ENCODE measurements at places on chromosomes 1 and 21.

DNA sequence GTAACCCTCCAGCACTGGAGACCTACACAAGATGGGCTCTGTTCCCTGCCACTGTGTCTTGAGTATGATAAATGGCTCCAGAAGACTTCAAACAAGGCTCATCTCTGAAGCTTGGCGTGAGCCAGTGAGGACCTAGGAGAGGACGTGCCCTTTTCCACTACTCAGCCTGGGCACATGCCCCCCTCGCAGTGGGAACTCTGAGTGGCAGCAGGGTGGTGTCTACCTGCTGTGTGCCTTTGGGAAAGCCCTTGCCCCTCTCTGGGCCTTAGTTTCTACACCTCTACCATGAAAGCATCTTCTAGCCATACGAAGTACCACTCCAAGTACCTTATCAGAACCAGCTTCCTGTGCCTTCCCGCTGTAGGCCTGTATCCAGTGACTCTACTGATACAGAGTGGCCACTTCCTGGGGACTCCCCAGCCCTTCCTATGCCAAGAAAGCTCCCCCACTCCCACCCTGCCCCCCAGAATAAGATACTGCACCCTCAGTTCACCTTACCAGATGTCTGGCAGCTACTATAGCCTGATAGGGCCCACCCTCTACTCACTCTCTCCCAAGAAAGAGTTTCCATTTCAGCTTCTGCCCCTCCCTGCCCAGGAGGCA, 3.1 kb upstream of the MOB3C start:
- DNase-seq, result no peak

DNA sequence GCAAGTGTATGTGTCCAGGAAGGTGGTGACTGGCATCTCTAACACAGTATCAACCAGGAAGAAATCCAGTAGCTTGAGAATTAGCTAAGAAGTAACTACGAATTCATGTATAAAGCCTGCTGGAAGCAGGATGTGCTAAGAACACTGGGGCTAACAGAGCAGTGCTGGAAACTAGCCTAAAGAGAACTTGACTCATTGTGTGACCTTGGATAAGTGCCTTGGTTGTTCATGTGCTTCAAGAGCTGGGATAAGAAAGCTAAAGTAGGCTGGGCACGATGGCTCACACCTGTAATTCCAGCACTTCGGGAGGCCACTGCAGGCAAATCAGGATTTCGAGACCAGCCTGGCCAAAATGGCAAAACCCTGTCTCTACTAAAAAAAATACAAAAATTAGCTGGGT, 186.9 kb downstream of the RRAGC start:
- DNase-seq, result no peak

GRCh38 chr1:87842156-87842555, 513.5 kb downstream of the LMO4 start:
- DNase-seq, result no peak

- no peak for DNase-seq
These were observed 1348.0 kb downstream of the MRPL39 start for GRCh38 chr21:24259241-24259640.

GRCh38 chr1:7356079-7356478, 415.0 kb upstream of the VAMP3 start:
- no peak for DNase-seq

DNA sequence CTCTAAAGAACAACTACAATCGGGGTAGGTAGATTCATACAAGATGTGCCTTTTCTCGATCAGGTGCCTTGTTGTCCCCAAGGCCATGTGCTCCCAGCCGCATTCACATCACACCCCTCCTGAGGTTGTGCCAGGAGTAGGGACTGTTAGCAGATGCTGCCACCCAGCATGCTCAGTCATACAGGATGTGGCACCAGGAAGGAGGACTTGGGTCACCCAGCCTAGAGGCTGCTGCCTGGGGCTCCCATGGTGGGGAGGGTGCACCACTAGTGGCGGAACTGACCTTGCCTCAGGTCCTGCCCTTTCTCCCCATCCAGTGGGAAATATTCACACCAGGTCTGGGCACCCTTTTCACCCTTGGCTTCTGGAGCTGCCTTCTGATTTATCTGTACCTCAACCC, 8.3 kb downstream of the TEX35 start:
- no peak for DNase-seq

DNA sequence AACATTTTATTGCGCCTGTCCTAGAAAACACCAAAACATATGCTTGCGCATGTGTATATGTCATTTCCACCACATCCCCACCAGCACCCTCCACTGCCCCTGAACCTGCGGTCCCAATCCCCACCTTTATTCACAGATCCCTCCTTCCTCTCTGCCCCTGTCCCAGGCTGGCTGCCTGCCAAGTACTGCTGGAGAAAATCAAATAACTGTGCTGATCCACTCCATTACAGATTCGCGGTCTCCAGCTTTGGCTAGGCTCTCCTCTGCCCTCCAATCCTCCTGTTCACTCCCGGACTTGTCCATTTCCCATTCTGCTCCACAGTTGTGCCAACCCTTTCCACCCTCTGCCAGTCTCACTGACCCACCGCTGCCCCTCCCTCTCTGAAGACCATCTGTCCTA, 59.3 kb upstream of the GJB5 start:
- no peak for DNase-seq

GRCh38 chr21:23801292-23801691, 1806.0 kb downstream of the MRPL39 start:
- no peak for DNase-seq

- no peak for DNase-seq
These were observed 37.9 kb upstream of the PTPRF start for GRCh38 chr1:43492826-43493225.

GRCh38 chr1:49541096-49541752, 482.5 kb downstream of the AGBL4 start:
- DNase-seq, result no peak

DNA sequence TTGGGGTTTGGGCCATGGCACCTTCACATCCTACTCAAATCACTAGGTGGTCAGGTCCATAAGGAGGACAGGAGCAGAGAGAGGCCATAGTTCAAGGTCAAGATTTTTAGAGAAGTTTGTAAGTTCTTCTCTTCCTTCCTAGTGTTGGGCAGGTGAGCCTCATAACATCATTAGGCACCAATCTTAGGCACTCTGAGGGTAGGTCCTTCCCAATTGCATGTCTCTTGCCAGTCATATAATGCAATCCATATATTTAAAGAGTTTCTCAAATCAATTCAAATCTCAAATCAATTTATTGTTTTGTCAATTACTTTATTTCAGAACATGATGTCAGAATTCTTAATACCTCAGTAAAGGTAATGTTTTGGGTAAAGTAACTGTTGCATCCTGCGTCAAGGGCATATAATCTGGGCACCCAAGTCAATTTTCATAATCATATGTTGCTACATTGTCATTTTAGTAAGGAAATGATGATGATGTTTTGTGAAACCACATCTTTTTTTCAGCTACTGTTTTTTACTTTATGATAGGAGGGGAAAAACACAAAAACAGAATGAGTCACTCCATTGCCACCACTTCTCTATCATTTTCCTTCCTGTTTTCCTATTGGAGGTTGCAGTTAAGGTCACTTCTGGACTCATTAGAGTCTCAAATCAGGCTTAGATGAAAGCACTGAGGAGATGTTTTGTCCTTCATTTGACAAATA, 122.7 kb downstream of the UCHL5 start:
- no peak for DNase-seq

GRCh38 chr1:161226320-161226711, 456 bp downstream of the TOMM40L start:
- DNase-seq, result no peak

DNA sequence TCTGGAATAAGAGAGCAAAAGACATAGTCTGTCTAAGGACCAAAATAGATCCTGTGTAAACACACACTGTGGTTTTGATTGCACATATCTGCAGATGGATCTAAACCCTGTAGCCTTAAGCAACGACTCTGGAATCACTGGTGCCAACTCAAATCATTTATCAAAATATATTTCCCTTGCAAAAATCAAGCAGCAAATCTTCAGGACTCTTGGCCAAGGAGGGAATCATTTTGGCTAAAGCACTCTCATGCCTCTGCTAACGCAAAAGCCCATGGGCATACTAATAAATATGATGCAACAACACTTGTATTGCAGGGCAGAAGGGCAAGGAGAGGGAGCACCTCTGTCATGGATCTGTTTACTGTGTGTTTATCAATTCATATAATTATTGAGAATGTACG, 155.4 kb upstream of the DUSP10 start:
- no peak for DNase-seq

GRCh38 chr1:169112241-169112640, 5.8 kb downstream of the ATP1B1 start:
- DNase-seq, result no peak

DNA sequence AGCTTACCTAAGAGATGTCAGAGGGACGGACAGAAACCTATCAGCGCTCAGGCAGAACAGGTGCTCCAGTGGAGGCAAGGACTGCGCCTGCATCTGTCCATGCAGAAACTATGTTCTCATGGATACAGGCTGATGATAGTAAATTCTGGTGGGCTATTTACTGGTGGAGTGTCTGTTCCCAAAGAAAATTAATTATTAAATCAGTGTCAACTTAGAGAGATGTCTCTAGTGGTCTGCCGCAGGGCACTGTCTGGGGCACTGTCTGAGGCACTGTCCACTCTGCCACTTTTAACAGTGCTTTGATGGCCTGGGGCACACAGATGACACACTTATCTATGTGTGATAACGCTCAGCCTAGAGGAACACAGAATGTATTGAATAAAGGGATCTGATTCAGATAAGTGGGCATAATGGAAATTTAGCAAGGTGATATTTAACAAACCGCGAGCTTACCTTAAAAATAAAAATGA, 148.1 kb downstream of the RGS7 start:
- DNase-seq, result no peak

- DNase-seq, result no peak
These were observed 215.5 kb downstream of the KCNJ6 start for GRCh38 chr21:37700641-37701202.

GRCh38 chr1:161702250-161702649, 4.8 kb upstream of the FCRLA start:
- no peak for DNase-seq

DNA sequence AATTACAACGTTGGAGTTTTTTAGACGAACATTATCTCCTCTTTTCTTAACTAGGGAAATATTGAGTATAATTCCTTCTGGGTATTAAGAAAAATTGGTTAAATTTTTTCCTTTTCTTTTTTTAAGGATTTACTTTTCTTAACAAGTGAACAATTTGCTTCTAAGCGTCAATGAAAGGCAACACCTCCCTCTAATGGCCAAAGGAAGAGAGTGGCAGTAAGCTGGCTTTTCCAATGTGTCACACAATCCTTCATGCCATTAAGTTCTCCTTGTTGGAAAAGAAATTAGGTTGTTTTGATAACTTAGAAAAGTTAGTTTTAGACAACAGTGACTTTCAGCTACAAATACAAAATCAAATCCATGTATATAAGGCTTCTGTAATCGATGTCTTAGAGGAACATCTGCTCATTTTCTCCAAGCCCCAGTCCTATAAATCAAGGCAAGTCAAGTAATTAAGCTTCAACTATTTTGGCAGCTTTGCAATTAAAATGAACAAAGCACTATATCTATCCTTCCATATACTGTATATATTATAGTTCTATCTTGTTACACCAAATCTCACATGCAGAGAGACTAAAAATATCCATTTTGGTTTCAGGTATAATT, 62.8 kb downstream of the EDEM3 start:
- DNase-seq, result no peak

GRCh38 chr1:89850844-89851415, 30.1 kb downstream of the LRRC8D start:
- DNase-seq, result no peak

GRCh38 chr1:20530306-20530705, 22.1 kb upstream of the FAM43B start:
- no peak for DNase-seq

GRCh38 chr1:8560035-8560434, 242.1 kb downstream of the SLC45A1 start:
- no peak for DNase-seq

GRCh38 chr1:14724246-14724645, 125.8 kb downstream of the KAZN start:
- DNase-seq, result no peak

DNA sequence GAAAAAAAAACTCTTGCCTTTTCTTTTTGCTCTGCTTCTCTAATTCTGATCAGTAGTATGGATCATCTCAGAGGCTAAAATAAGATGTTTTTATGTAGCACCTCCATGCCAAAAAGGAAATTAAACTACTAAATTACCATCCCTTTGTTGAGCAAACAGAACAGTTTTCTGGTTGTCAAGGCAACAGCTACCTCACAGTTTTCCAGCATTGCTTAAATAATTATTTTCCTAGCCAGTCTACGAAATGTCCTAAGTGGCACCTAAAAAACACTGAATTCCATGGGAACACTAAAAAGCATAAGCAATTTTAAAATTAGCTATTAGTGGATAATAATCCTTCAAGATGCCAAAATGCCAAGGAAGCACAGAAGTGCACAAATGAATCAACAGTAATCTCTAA, 61.7 kb downstream of the ARID4B start:
- DNase-seq, result no peak

GRCh38 chr1:243763806-243764205, 86.2 kb downstream of the AKT3 start:
- DNase-seq, result no peak

DNA sequence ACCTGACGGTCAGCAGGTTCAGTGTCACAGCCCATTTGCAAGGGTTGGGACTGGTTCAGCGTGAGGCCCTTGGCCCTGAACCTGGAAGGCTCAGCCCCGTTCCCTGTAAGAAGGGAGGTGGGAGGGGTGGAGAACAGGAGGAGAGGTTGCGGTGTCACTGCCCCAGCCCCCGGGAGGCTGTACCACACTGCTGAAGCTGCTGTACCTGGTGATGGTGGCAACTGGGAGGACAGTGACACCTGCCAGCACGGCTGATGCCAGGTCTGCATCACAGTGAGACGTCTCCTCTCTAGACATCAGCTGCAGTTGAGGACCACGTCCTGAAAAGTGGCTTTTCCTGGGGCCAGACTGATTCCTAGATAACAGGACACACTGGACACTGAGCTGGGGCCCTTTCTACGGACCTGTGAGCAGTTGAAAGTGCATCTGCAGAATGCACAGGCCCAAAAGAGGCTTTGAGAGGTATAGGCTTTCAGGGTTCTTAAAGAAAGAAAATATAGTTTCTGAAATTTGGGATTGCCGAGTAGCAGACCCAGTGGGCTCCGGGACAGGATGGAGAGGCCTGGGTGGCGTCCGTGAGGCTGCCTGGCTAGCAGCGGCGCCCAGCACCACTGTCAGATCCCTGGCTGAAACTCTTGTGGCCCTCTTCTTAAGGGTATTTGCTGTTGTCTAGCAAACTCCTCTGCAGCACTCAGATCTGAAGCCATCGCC, 47.7 kb downstream of the COQ8A start:
- DNase-seq, result no peak

DNA sequence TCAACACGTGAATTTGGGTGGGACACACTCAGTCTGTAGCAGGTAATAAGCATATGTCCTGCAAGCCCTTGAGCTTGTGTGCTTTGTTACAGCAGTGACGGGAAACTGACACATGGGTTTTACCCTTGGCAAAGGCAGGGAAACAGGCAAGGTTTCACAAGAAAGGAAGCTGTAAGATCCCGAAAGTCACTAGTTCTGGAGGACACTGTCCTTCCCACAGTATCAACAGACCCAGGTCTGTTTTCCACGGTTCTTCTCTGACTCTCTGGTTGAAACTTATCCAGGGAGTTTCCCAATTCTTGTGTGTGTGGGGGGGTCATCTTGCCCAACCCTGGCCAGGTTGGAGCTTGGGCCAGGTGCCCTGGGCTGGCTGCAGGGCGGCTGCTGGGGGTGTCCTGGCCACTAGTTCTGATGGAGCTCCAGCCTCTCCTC, 29.3 kb upstream of the ZBTB21 start:
- no peak for DNase-seq

- DNase-seq, result no peak
These were observed 172.3 kb downstream of the ADGRL4 start for GRCh38 chr1:78834201-78834741.

GRCh38 chr21:33069994-33070743, at the start of gene OLIG1:
Gene OLIG1, plus strand, starts transcription at chr21:33070141. Its CDS starts 106 bp downstream, at chr21:33070247.
- no peak for DNase-seq
